ENCODE measurements at places on chromosomes 5 and 9.

DNA sequence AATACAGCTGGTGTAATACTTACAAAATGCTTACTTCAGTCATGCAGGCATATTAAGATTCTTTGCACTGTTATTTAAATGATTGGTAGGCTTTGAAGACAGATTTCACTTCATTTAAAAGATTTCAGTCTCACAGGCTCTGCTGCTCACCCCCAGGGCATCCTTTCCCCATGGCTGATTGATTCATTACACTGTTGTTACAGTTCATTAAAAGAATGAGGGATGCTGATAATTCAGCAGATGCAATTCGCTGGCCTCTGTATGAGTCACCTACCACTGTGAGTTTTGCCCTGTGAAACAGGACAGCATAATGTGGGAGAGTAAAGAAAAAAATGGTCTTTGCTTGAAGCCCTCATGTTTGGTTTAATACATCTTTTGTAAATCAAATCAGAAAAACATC is 246.9 kb downstream of the CYLC2 start:
- no peak for DNase-seq

GRCh38 chr5:122942164-122942914 is 94.2 kb downstream of the PPIC start:
- peak; percentile 18 for DNase-seq

DNA sequence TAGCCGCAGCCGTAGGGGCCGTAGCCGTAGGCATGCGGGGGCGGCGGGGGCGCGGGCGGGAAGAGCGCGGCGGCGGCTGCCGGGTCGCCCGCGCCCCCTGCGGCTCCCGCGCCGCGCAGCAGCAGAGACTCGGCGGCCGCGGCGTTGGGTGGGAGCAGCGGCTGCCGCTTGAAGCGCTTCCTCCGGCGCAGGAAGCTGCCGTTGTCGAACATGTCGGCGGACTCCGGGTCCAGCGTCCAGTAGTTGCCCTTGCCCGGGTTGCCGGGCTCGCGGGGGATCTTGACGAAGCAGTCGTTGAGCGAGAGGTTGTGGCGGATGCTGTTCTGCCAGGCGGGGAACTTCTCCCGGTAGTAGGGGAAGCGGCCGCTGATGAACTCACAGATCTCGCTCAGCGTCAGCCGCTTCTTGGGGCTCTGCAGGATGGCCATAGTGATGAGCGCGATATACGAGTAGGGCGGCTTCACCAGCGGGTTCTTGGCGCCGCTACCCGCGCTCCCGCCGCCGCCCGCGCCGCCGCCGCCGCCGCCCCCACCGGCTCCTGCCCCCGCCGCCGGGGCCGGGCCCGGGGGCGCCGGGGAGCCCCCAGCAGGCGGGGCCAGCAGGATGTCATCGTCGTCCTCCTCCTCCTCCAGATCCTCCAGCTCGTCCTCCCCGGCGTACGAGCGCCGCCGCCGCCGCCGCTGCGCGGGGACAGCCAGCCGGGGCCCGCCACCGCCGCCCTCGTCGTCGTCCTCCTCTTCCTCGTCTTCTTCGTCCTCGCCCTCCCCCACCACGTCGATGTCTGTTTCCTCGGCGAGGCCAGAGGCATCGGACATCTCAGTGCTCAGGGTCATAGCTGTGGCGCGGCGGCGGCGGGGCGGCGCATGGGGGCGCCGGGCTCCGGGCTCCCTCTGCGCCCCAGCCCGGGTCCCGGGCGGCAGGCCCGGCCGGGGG is 781 bp downstream of the FOXD1 start:
- DNase-seq, result peak; percentile 55

GRCh38 chr5:113084402-113085083 is 107.9 kb downstream of the DCP2 start:
- no peak for DNase-seq

- no peak for DNase-seq
These were observed 47.7 kb upstream of the ATP10B start for GRCh38 chr5:160899735-160900134.

- DNase-seq, result no peak
These were observed 27.9 kb upstream of the IL31RA start for GRCh38 chr5:55823151-55823796.

- no peak for DNase-seq
These were observed 50.7 kb downstream of the CFAP95 start for GRCh38 chr9:69871118-69871834.

DNA sequence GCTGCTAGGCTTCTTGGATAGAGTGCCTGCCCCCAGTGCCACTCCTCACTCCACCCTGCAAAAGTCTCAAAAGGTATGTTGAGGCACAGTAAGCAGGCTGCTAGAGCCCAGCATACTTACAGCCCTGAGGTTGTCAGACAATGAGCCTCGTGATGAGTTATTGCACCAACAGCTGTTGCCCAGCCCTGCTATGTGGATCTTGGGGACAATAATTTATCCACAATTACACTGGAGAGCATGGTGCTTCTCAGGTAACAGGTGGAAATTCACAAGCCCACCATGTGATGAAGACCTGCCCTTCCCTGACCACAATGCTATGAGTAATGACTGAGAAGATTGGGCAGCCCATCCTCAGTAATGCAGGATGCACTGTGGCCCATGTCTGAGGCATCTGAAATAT is 36.5 kb downstream of the KCNIP1 start:
- no peak for DNase-seq

GRCh38 chr9:112839331-112839730 is 51.3 kb downstream of the SLC46A2 start:
- DNase-seq, result no peak

DNA sequence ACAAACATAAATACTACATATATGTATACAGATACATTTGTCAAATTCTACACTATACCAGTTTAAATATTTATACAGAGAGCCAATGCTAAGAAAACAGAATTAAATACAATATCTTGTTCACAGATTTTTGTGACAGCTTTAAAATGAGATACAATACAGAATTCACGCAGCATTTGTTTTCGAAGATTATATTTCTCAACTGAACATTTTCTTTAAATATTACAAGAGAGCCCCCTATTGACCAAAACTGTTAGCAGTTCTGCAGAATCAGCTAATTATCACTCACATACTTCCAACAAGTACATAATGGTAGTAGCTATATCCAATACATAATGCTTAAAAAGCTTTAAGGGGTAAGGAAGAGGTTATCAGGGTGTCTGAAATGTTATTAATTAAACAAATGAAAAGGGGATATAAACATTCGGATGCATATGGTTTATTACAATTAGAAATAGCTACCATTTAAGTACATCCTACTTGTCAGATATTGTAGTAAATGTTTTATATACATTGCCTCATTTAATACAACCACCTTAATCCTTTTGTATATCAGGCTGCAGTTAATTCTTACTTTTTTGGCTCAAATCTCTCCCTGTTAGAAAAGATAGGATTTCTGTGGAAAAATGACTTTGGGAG is 31.7 kb downstream of the ZDHHC21 start:
- DNase-seq, result no peak

- DNase-seq, result no peak
These were observed 80.4 kb upstream of the ADAMTSL1 start for GRCh38 chr9:18393340-18394130.

DNA sequence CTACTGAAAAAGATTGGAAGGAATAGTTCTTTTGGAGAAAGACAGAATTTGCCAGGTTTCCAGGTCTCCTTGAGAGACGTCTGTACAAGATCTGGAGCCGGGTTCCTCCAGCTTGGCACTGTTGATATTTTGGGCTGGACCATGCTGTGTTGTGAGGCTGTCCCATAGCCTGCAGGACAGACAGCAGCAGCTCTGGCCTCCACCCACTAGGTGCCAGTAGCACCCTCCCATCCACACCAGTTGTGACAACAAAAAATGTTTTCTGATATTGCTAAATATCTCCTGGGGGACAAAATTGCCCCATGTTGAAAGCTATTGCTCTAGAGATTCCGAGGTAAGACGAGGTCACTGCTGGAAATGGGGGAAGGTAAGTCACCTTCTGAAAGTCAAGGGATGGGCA is 287.7 kb upstream of the DAP start:
- DNase-seq, result no peak

- DNase-seq, result no peak
These were observed 6.2 kb upstream of the CPEB4 start for GRCh38 chr5:173881811-173882575.

GRCh38 chr9:95103871-95104580 is 213.5 kb downstream of the FANCC start:
- no peak for DNase-seq

DNA sequence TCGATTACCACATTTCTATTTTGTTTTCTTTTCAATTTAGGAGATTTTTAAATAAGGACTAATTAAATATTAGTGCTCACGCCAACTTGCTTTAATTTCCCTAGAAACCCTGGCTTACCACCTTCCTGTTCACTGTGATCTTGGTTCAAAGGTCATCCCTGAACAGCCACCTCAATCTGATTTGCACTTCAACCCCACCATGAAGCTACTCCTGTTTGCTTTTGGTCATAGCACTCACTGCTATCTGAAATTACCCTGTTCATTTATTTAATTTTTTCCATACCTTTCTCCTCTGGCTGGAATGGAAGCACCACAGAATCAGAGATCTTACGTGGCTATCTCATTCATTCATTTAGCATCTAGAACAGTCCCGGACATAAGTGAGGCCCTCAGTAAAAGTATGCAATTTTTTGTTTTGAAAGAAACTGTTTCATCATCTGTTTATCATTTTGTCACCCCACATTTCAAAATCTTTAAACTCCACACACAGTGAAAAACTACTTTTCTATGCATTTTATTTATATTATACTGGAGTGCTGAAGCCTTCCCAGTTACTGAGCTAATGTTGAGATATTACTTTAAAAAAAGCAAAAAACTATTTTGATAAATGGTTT is 17.2 kb upstream of the ADAMTSL1 start:
- DNase-seq, result no peak

- DNase-seq, result no peak
These were observed 52.3 kb downstream of the RGS3 start for GRCh38 chr9:113515862-113516261.

- DNase-seq, result no peak
These were observed 44.7 kb downstream of the CCL28 start for GRCh38 chr5:43367453-43367852.

DNA sequence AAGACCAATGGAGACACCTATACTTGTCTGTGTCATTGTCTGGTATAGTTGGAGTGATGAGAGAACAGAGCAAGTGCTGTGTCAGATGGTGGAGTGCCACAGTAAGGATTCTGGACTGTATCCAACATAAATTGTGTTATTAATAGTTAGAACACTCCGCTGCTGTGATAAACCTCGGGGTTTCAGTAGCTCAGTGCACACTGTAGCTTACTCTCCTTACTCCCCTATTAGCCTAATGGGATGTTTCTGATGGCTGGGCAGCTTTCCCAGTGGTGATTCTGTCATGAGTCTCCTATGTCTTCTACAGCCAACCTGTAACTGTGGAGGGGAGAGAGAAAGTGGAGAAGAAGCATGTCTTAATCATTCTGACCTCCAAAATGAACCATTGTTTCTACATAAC is 127.6 kb upstream of the PTCH1 start:
- DNase-seq, result no peak

DNA sequence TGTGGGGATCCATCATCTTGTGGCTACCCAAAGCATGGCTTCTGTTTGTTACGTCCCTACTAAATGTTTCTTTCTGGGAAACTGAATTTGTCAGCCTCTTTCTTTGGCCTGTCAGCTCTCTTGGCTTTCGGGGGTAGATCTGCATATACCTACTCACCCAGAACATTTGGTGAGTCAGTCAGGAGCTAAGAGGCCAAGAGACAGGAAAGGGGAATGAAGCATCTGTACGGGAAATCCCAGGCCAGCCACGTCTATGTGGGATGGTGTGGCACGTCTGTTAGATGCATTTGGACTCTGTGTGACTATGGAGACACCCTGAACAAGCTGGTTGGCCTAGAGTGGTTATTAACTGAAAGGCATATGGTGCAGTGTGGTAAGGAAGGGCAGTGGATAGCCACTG is 58.1 kb downstream of the CDO1 start:
- DNase-seq, result no peak

GRCh38 chr5:43370352-43370751 is 41.8 kb downstream of the CCL28 start:
- DNase-seq, result no peak

GRCh38 chr9:109956717-109957440 is 176.9 kb downstream of the PALM2AKAP2 start:
- DNase-seq, result no peak

GRCh38 chr5:160887780-160888179 is 35.8 kb upstream of the ATP10B start:
- DNase-seq, result no peak

GRCh38 chr5:62143268-62144229 is 162.5 kb upstream of the KIF2A start:
- DNase-seq, result no peak

GRCh38 chr9:34501889-34502425 is 20.8 kb downstream of the ENHO start:
- DNase-seq, result no peak

- no peak for DNase-seq
These were observed 757 bp downstream of the TMEM250 start for GRCh38 chr9:136117916-136118319.

GRCh38 chr5:173970878-173971650 is 17.9 kb upstream of the C5orf47 start:
- no peak for DNase-seq

DNA sequence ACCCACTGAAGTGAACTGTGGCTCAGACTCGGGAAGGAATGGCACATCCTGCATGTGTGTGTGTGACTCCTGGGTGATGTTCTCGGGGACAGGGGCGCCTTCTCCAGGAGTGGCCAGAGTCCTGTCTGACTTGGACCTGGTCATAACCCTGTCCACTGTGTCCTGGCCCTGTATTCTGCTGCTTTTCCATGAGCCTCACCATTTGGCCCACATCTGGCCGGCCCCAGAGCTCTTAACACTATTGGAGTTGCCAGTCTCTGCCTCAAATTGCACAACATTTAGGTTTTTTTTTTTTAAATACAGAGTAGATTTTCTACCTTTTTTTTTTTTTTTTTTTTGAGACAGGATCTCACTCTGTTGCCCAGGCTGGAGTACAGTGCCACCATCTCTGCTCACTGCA is 278.3 kb upstream of the TUT7 start:
- DNase-seq, result no peak

- DNase-seq, result no peak
These were observed 136.7 kb downstream of the ROR2 start for GRCh38 chr9:91813176-91813795.

DNA sequence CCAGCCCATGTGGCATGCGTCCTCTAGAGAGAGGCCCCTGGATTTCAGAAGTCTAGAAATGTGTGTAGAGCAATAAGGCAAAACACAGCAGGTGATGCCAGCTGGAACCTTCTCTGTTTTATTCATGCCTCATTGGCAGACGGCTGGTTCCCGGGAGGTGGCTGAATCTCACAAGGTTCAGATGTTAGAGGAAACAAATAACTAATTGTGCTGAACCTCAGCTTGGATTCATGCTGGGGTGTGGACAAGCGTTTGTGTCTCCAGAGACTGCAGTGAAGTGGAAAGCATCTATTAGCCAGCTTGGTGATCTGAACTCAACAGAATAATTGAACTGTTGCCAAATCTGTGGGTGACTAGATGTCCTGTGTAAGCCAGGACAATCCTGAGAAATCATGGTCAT is 131.1 kb upstream of the NR4A3 start:
- DNase-seq, result no peak

GRCh38 chr5:34731435-34732232 is 75.5 kb downstream of the RAI14 start:
- no peak for DNase-seq

Measured in nephron progenitor cell (in vitro differentiated cells).